ENCODE measurements at places on chromosomes 5 and 9. TPM values are rescaled to one million over a fixed set of nuclear protein-coding genes. Genes with fewer than 3 reads are reported as not detected.

PROB1 gene
- 1.9 TPM for total RNA-seq

GRCh38 chr5:179836225-179837019 is 15.7 kb downstream of the SQSTM1 start:
- ATAC-seq: peak; percentile 20

DNA sequence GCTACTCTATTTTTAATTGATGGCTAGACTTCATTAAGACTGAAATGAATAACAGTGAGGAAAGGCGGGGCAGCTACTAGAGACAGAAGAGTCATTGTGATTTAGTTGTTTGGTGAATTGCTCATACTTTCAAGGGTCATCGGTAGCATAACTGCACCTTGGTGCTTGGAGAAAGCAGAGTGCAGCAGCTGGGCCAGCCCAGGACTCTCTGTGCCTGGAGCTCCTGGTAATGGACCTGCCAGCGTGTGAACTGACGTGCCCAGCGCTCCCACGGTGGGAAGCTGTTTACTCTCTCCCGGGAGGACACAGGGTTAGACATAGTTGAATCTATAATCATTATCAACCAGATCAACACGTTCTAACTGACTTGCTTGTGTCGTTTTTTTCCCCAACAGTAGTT is 42.9 kb downstream of the LURAP1L start:
- ATAC-seq: peak; percentile 86

- ATAC-seq: peak; percentile 57
Observed at GRCh38 chr9:124735121-124735520, 36.0 kb downstream of the NR6A1 start.

DNA sequence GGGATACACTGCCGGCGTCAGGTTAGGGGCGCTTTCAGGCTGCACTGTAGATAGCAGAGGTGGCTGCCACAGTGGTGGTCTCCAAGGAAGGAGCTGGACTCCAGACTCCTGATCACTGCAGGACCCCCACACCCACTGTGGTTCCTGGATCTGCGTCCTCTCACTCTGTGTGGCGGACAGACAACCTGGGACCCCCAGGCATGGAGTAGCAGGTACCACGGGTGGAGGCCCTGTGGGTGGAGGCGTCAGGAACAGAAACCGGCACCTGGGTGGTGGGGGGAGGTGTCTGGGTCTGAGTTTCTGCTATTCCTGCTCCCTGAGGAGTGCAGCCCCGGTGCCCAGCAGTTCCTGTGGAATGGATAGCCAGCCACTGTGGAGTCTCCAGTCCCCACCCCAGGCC is 75.1 kb upstream of the PCAT7 start:
- no peak for ATAC-seq

- no peak for ATAC-seq
Observed at GRCh38 chr5:139768807-139769465, 26.7 kb upstream of the PSD2 start.

GRCh38 chr9:129596541-129597331 is 24.2 kb downstream of the C9orf50 start:
- ATAC-seq: peak; percentile 25

GRCh38 chr9:128615571-128615970 is 41.1 kb downstream of the DYNC2I2 start:
- ATAC-seq: no peak

All from esophagus mucosa (tissue), 1 donor.